CD4-positive, alpha-beta T cell treated with Interleukin-17A for 4 hours (primary cell): ENCODE measurements at places on chromosomes 3 and 15.

- no peak for DNase-seq
Observed at GRCh38 chr15:25803036-25803435, 60.1 kb downstream of the ATP10A start.

DNA sequence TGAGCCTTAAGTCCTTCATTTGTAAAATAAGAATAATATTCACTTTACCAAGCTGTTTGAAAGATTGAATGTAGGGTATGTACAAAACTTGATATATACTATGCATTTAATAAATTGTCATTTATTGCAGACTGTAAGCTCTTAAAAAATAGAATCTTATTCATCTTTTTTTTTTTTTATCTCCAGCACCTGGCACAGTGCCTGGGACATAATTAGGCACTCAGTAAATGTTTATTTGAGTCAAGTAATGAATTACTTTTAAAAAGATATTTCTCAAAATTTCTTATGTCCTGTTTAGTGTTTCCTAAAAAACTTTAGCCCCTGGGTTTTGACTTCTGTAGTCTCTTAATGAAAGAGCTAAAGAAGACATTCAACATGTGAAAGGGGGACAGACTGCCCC, 71.7 kb downstream of the TOP2B start:
- DNase-seq: no peak

DNA sequence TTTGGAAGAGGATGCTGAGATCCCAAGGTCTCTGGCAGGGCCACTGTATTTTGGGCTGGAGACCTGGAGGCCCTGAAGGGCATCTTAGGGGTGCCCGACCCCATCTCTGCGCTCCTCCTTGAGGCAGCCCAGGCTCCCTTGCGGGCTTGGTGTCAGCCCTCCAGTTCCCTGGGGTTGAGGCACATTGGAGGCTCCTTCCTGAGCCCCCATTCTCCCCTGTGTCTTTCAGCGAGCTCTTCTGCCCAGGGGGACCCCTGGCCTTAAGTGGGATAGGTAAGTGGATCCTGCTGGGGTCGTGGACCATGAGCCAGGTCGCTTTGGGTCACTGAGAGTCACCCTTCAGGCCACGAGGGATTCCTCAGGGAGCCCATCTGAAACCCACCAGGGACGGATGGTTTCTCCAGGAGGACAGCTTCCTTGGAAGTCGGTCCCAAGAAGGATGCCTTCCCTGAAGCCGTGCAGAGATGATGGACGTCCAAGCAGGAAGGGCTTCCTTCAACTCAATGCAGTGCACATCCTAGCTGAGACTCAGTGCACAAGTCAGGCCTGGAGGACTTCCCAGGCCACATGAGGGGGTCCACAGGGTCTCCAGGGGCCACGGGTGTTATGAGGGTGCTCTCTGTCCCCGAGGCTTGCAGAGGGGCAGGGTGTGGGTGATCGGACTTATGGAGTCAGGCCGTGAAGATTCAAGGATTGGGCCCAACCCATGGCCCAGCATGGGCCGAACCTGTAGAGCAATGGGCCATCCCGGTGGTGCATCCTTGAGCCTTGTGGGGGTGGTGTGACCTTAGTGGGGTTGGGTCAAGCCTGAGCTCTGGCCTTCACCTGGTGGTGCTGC, 224.3 kb downstream of the SNRPN start:
- DNase-seq: no peak

- DNase-seq: no peak
Observed at GRCh38 chr3:94614192-94614591, 551.3 kb downstream of the NSUN3 start.

- no peak for DNase-seq
Observed at GRCh38 chr15:66734961-66735908, 33.2 kb downstream of the SMAD6 start.

DNA sequence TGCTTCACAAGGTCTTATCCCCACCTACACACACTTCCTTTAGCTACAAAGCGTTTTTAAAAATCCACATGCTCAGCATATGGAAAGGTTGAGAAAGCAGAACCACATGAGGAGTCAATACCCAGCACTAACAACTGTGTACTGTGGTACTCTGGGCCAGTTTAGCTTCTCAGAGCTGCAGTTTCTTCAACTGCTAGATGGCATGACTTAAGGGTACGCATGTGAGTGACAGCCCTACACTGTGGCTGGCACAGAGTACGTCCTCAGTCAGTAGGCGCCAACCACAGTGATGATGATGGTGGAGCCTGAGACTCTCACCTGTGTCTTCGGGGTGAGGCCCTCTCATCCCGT, 17.4 kb downstream of the CCDC12 start:
- peak; percentile 28 for DNase-seq

- DNase-seq: no peak
Observed at GRCh38 chr3:87175732-87176131, 51.4 kb upstream of the CHMP2B start.

GRCh38 chr15:55283379-55284147, 6.0 kb downstream of the RAB27A start:
- no peak for DNase-seq

DNA sequence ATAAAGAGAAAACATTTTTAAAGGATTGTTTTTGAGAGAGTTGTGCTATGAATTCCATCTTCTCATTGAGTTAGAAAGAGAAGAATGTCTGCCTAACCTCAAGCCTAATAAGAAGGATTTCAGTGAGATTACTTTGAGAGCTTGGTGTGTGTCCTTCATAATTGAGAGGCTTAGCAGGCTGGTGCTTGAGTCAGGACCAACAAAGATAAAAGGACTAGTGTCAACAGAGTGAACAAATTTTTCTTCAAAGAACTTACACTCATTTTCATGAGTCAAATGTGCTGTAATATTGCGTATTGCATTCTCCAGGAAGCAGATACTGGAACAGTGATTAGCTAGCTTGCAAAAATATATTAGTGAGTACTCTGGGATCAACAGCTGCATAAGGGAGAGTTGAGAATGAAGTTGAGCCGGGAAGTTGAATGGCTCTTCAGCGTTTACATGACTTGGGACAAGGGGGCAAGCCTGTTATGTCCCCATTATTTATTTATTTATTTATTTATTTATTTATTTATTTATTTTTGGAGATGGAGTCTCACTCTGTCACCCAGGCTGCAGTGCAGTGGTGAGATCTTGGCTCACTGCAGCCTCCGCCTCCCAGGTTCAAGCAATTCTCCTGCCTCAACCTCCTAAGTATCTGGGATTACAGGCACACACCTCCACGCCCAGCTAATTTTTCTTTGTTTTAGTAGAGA, 37.5 kb upstream of the SLITRK3 start:
- no peak for DNase-seq

GRCh38 chr3:53175613-53176540, 14.9 kb downstream of the PRKCD start:
- no peak for DNase-seq

DNA sequence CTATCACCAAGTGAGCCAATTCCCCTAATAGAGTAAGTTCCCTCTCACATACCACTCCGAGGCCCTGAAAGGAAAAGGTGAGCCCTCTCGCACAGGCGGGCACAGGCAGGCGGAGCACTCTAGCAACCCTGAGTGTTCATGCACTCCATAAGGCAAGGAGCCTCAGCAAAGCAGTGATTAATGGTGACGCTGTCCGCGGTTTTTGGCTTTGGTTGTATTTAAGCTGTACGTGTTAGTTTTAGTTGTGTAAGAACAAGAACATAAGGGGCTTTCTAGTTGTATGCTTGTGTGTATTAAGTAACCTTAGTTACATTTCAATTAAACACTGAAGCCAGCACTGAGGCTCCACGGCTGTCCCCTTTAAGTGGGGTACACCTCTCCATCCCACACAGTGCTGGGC, 33.1 kb downstream of the KLHL25 start:
- DNase-seq: no peak

GRCh38 chr15:74786551-74787165, 4.8 kb downstream of the CSK start:
- DNase-seq: peak; percentile 19

DNA sequence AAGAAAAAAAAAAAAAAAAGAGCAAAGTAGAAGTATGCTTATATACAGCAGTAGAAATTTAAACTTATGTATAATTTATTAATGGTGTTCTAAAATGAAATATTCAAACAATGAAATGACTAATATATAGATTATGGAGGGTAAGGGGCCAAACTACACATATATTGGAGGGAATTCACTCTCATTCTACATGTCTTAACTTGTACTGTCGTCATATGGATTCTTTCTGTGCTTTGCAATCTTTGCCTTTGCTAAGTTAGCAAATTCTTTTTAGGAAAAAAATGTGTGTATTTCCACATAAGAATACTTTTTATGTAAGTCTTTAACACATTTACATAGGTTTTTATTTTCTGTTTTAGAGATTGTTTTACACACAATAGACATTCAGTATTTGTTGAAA, 118.9 kb upstream of the MBNL1 start:
- DNase-seq: no peak

DNA sequence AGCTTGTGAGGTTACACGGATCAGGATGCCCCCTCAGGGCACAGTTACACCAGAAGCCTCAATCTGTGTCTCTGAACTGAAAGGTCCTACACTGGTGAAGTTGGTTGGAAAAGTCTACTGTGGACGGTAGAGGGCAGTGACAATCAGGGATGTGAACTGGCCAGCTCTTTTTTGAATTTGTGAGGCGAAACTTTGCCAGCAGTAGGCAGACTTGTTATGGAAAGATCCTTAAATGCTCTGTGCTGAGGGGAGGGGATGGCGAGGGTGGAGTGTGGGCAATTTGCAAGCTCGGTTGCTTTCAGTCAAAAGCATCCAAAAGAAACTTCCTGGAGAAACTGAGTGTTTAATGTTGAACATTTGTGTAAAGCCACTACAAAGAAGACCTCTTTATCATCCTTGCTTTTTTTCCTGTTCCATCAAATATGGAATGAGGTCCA, 127.4 kb upstream of the ABHD17C start:
- no peak for DNase-seq

DNA sequence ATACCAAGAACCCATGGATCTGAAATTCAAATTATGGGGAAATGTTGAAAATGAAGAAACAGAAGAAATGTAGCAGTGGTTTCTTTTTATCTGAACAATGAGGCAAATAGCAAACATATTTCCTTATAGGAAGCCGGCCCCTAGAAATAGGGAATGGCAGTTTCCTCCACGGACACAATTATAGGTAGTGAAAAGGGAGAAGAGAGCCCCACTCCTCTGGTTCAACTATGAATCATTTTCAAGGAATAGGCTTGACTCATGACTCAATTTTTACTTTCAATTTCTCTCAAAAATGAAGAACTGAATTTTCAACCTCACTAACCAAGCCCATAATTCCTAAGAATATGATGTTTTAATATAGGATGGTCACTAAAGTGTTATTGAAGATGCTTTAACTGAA, 243.1 kb downstream of the MECOM start:
- DNase-seq: no peak

GRCh38 chr15:55254916-55255679, 34.5 kb downstream of the RAB27A start:
- DNase-seq: no peak

GRCh38 chr3:10941972-10942371, 50.6 kb upstream of the SLC6A1 start:
- DNase-seq: no peak

DNA sequence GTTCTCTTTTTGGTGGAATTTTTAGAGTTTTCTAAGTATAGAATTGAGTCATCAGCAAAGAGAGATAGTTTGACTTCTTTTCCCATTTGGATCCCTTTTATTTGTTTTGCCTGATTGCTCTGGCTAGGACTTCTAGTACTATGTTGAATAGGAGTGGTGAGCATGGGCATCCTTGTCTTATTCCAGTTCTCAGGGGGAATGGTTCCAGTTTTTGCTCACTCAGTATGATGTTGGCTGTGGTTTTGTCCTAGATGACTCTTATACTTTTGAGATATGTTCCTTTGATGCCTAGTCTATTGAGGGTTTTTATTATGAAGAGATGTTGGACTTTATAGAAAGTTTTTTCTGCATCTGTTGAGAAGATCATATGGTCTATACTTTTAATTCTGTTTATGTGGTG, 72.5 kb downstream of the TNFAIP8L3 start:
- no peak for DNase-seq

DNA sequence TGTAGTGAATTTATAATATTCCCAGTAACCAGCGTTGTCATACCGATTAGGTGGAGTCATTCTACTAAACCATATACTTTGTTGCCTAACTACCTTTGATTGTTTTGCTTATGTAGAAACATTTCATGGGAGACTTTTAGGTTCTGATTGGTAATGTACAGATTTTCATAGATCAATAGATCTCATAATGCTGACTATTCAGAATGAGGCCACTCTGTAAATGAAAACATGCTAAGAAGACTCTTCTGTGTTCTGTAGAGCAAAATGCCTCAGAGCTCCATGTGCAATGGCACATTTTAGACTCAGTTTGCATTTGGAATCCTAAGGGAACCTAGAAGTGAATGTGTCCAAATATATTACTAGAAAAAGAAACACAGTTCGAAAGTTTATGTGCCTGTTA, 20.0 kb downstream of the CBLB start:
- no peak for DNase-seq

- DNase-seq: no peak
Observed at GRCh38 chr3:136621628-136622027, 130.6 kb downstream of the STAG1 start.

DNA sequence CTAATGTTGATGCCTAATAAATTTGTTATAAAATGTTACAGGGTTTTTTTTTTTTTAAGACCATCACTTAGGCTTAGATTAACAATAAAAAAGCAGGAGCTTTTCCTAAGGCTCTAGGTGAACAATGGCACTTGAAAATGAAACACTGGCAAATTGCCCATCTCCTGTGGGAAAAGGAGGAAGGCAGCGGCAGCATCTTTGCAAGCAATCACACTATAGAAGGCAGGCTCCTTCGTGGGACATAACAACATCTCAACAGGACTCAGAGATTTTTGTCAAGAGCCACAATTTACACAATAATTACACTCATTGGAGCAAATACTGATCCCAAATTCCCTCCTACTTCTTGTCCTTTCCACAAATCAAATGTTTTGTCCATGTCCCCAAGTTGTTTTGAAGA, 646.7 kb downstream of the ROBO2 start:
- DNase-seq: no peak

- no peak for DNase-seq
Observed at GRCh38 chr3:106725566-106725965, 651.7 kb upstream of the CCDC54 start.

GRCh38 chr3:148178503-148178902, 519.2 kb upstream of the AGTR1 start:
- no peak for DNase-seq

DNA sequence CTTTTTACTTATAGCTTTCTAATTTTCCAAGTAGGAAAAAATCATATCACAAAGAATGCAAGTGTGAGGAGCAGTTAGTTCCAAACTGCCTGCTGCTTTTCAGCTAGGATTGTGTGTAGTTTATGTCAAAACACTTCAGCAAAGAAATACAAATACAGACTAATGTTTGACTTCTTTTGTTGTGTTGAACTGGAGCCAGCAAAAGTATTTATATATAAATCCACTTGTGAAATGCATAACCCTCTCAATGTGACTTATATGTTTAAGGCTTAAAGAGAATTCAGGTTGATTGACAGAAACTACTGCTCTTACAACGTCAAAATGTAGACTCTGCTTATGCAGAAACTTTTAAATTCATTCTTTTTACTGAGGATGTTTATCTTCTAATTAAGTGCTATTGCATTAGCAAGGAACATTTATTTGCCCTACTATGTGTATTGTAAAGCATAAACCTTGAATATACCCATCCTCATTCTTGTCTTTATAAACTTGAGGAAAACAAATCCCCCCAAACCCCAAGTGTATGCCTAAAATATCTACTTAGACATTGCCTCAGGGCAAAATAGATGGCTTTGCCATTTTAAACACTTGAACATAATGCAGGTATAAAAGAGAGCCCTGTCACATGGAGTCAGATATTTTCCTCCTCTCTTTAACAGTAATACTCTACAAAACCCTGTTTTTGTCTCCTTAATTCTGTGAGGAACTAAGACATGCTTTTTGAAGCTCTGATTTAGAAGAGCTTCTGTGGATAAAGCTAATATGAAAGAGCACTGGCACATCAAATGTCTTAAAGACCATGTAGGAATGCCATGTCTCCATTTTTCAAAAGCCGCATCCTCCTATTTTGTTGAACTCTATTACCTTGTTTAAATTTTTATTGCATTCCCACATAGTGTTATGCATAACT, 302.8 kb upstream of the TBC1D5 start:
- no peak for DNase-seq
